ENCODE measurements at places on chromosomes 6 and 20. TPM values are rescaled to one million over a fixed set of nuclear protein-coding genes. Genes with fewer than 3 reads are reported as not detected.

DNA sequence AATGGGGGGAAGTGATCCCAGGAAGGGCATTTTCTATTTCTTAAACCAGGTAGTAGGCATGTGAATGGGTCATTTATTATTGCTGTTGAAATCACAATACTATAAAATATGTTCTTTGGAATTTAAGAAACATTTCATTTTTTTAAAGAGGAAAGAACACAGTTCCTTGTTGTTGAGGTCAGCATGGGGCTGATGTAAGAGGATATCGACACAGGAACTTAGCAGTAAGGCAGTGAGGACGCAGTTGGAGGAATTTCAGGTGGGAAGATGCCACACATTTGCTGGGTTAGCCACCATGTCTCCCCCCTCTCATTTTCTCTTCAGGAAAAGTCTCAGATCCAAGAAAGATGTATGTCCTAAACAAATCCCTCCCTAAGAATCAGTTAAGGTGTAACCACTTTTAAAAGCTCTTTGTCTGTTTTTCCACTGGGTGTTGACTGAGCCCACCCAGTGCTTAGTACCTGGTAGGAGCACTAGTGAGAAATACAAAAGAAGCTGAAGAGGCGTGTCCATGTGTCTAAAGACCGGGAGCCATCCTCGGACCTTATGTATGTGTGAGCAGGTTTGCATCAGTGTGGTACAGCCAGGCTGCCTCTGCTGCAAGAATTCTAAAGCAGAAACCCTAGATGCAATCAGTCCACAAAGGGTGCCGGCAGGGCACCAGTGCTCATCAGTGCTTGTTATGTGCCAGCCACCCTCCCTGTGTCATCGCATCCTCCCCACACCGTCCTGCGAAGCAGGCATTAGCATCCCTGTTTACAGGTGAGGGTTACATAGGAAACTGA is 98.9 kb downstream of the TCP11 start:
- peaks cover 49% of the 10 kb centered on the region for H3K4me1 ChIP-seq
- no peaks in the 10 kb centered on the region for H3K36me3 ChIP-seq
- ATAC-seq = no peak
- H3K4me3 ChIP-seq = no peak overlapping the region
- peak overlapping the region; percentile 92 for H3K27ac ChIP-seq
- no peaks in the 10 kb centered on the region for H3K27me3 ChIP-seq

SS18L1 gene
- 12.3 TPM for total RNA-seq

DNA sequence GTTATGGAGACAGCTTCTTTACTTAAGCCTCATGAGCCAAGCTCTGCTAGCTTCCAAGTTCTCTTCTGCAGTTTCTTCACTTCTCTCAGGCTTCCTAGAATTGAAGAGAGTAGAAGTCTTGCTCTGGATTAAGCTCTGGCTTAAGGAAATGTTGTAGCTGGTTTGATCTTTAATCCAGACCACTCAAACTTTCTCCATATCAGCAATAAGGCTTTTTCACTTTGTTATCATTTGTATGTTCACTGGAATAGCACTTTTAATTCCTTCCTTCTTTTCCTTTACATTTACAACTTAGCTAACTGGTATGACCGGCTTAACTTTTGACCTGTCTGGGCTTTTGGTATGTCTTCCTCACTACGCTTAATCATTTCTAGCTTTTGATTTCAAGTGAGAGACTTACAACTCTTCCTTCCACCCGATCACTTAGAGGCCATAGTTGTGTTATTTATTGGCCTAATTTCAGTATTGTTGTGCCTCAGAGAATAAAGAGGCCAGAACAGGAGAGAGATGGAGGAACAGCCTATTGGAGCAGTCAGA is 236.6 kb upstream of the BMP2 start:
- no peaks in the 10 kb centered on the region for H3K36me3 ChIP-seq
- H3K4me1 ChIP-seq = no peaks in the 10 kb centered on the region
- H3K4me3 ChIP-seq = no peak overlapping the region
- no peak for ATAC-seq
- no peaks in the 10 kb centered on the region for H3K27me3 ChIP-seq

MYLK2 gene
- total RNA-seq = 0.27 TPM

CAPN11 gene
- total RNA-seq = not detected

- no peaks in the 10 kb centered on the region for H3K27me3 ChIP-seq
- H3K4me3 ChIP-seq = no peak overlapping the region
- H3K27ac ChIP-seq = no peak overlapping the region
- no peaks in the 10 kb centered on the region for H3K4me1 ChIP-seq
- H3K36me3 ChIP-seq = no peaks in the 10 kb centered on the region
These were observed 35.8 kb upstream of the ZNF217 start for GRCh38 chr20:53629436-53629835.

- no peak overlapping the region for H3K27ac ChIP-seq
- H3K36me3 ChIP-seq = no peaks in the 10 kb centered on the region
- no peaks in the 10 kb centered on the region for H3K4me1 ChIP-seq
- H3K27me3 ChIP-seq = no peaks in the 10 kb centered on the region
- ATAC-seq = no peak
These were observed 140.2 kb downstream of the TMEM200A start for GRCh38 chr6:130505808-130506598.

GRCh38 chr20:50085481-50086365 is 27.2 kb downstream of the UBE2V1 start:
- peaks cover 53% of the 10 kb centered on the region for H3K4me1 ChIP-seq
- H3K4me3 ChIP-seq = peak overlapping the region; percentile 12
- ATAC-seq = peak; percentile 73
- H3K27me3 ChIP-seq = no peaks in the 10 kb centered on the region
- peaks cover 37% of the 10 kb centered on the region for H3K36me3 ChIP-seq

SLPI gene
- total RNA-seq = 251 TPM

DNA sequence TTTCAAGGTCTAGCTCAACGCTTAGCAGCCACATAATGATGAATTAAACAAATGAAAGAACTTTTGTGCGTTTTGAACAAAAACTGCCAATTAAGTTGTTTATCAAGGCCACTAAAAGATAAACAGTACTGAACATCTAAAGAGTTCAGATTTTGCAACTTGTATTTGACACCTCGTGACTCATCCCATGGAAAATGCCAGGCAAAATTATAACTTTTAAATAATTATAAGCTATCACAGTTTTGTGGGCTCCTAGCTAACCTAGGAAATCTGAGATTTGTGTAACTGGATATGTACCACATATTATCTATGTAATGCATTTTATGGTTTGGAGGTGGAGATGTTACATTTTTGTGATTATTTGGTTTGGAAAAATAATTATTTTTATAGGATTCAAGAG is 9.6 kb upstream of the BAG2 start:
- no peaks in the 10 kb centered on the region for H3K36me3 ChIP-seq
- no peak for ATAC-seq
- H3K4me1 ChIP-seq = no peaks in the 10 kb centered on the region
- no peak overlapping the region for H3K4me3 ChIP-seq

TFAP2C gene
- total RNA-seq = 0.16 TPM

GRCh38 chr6:155380666-155381332 is 66.5 kb upstream of the TFB1M start:
- no peaks in the 10 kb centered on the region for H3K27me3 ChIP-seq
- no peaks in the 10 kb centered on the region for H3K4me1 ChIP-seq
- no peak overlapping the region for H3K4me3 ChIP-seq
- no peak overlapping the region for H3K27ac ChIP-seq
- no peak for ATAC-seq

- no peaks in the 10 kb centered on the region for H3K27me3 ChIP-seq
- ATAC-seq = no peak
- H3K27ac ChIP-seq = peak overlapping the region; percentile 94
- H3K36me3 ChIP-seq = no peaks in the 10 kb centered on the region
- H3K4me1 ChIP-seq = peaks cover 19% of the 10 kb centered on the region
These were observed 231.2 kb upstream of the PLN start for GRCh38 chr6:118316796-118317384.

DNA sequence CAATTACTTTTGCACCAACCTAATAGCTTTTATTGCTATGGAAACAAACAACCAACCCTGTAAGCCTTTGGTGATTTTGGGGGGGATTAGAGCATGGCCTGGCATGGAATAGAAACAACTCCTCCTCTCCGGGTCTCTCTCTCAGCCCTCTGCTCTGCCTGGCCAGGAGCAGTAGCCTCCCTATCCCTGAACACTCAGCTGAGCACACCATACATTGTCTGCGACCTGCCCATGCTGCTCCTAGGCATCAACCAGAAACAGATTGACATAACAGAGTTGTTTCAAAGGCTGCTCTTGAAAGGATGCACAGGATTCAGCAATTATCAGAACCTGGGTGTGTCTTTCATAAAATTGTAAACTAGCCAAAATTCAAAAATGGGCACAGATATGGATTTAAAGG is 29.8 kb upstream of the SMIM28 start:
- no peak overlapping the region for H3K4me3 ChIP-seq
- no peaks in the 10 kb centered on the region for H3K27me3 ChIP-seq
- H3K36me3 ChIP-seq = no peaks in the 10 kb centered on the region
- H3K27ac ChIP-seq = no peak overlapping the region
